T-helper 9 cell (primary cell): ENCODE measurements at places on chromosomes 4 and X.

DNA sequence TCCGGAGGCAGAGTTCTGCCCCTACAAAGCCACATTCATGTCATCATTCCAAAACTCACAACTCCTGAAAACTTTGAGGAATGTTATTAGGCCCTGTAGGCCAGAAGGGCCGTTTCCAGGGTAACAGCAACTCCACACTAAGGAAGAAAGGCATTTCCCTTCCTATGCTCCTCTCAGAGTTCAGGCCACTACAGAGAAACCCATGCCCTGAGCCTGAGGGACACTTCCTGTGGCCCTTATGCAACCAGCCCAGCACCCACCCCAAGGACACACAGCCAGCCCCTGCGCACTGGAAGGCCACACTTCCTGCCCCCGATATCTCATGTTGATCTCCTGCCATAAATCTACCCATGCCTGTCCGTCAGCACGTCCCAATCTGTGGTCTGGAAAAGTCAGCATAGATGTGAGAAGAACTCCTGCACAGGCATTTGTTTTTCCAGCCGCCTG, 289.3 kb downstream of the BCOR start:
- DNase-seq: no peak

DNA sequence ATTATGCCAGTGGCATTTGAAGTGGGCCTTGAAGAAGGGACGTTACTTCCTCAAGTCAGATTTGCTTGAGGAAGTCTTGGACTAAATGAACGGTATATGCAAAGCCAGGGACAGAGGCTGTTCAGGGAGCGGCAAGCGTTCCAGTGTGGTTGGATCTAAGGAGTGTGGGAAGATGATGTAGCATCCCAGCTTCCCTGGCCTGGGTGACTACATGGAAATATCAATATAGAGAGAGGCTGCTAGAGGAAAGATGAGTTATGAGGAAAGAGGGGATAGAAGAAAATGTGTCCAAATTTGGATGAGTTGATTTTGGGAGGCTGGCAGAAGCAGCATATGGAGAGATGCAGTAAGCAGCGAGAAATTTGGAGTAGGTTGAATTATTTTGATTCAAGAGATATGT, 432.5 kb upstream of the TENM3 start:
- no peak for DNase-seq

GRCh38 chrX:136034668-136035067, 49.4 kb downstream of the SLC9A6 start:
- DNase-seq: no peak

- no peak for DNase-seq
Measured at GRCh38 chr4:15513545-15513944, 43.9 kb downstream of the CC2D2A start.
